ENCODE measurements at places on chromosomes 5 and 9.

DNA sequence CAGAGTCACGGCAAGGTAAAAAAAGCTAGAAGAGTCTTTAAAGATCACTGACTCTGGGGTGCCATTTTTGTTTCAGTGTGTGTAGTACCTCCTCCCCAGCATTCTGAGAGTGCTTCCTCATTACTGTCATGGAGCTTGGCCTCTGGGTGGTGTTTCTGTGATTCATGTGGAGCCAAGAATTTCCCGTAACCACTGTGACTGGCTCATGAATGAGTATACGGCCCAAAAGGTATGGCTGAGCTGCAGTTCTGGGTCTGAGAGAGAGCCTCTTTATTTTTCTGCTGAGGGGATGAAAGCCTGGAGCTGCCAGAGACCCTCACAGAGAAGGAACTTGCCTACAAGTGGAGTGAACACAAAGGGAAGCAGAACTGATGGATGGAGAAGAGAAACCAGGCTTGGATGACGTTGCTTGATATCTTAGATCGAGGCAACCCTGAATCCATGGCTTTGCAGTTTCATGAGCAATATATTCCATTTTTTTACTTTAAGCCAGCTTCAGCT, 85.6 kb downstream of the PTTG1 start:
- DNase-seq, result no peak

GRCh38 chr9:18947892-18948339, 85.1 kb downstream of the SAXO1 start:
- no peak for DNase-seq

DNA sequence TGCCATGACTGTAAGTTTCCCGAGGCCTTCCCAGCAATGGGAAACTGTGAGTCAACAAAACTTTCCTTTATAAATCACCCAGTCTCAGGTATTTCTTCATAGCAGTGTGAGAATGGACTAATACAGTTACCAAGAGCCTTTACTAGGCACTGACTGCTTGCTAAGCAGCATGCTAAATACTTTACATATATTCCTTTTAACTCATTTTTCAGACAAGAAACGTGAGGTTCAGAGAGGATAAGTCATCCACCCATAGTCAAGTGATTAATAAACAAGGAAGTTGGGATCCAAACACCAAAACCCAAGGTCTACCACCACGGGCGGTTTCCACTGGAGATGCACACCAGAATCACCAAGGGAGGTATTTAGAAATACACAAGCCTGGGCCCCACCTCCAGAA, 50.8 kb downstream of the GABBR2 start:
- no peak for DNase-seq

DNA sequence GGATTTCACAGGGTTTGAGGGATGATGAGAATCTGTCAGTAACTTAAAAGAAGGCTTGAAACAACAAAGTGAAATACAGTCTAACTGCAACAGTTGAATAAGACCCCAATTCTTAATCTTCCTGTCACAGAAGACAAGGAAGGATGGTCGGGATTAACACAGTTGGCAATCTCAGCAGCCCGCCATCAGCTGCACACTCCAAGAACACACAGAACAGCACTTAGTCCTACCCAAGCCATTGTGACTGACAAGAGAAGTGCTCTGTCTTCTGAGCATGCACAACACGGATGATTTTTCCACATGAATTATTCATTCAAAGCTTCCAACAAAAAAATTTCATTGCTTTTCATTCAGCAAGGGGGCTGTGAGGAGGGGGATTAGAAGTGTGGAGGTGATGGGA, 576.1 kb downstream of the TLE4 start:
- no peak for DNase-seq

GRCh38 chr9:3751125-3751758, 225.4 kb upstream of the RFX3 start:
- no peak for DNase-seq

Measured in ecto neural progenitor cell (in vitro differentiated cells).